ENCODE measurements at places on chromosomes 11 and 22.

GRCh38 chr22:43515902-43516301, 104.1 kb downstream of the MPPED1 start:
- no peak for DNase-seq

DNA sequence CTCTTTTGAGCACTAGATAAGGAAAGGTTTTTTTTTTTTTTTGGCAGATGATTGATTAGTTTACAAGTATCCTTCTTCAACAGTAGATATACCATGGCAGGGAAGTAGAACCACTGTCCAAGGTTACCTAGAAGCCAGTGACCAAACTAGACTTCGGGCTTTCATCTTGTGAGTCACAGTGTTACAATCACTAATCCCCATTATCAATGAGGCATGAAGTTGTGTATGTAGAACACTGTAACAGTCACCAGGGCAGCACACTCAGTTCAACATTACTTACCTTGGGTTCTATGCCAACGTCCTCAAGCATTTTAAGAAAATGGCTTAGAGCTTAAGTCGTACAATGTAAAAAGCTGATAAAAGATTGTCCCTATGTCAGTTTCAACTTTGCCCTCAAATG, 430.9 kb downstream of the ETS1 start:
- DNase-seq, result no peak

DNA sequence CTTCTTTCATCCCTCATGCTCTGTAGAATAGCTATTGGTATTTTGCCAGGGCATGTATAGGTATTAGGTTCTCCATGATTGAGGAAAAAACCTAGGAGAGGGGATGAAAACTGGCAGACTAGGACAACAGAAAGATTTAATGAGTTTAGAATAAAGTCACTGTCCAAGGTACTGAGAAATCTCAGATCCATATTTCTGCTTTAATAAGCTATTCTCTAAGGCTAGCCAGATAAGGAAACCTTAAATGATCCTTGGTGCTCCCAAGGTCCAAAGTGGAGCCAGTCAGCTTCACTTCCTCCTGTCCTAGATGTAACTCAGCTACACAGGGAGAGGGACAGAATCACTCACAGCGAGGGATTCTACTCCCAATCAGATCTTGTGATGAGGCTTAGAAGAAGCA, 13.7 kb upstream of the CSNK2A3 start:
- no peak for DNase-seq

DNA sequence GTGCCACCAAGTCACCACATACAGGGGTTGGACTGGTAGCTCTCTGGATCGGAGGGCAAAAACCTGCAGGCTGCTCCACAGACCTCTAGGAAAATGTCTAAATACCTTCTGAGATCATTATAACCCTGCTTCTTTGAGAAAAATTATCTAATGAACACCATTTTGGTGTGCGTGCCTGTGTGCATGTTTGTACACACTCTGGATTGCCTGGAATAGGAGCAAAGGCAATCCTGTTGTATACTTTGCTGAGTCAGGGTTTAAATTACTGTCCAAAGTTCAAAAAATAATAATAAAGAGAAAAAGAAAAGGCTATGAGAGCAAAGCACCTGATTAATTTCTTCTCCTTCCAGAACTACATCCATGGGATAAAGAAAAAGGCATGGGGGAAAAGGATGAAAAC, 11.0 kb downstream of the JAML start:
- no peak for DNase-seq

GRCh38 chr11:111512296-111513239, at the start of gene BTG4:
Gene BTG4 (minus strand): TSS chr11:111512386. CDS start chr11:111498776, 13,610 bp downstream.
- DNase-seq, result no peak

DNA sequence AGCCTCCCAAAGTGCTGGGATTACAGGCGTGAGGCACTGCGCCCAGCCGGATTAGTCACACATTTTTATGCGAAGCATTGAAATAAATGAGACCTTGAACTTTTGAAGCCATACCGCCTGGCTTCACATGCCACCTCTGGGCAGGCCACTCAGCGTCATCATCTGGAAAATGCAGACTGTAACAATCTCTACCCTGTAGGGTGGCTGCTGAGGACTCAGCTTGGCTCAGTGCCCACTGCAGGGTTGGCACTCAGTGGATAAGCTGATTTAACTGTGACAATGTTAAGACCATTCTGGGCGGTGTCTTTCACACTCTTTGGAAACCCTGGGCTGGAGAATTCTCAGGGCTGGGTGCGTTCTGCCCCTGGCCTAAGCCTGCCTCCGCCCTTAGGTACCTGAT, 8.5 kb downstream of the SH3BP1 start:
- DNase-seq, result no peak

GRCh38 chr11:31445621-31446020, 63.8 kb downstream of the IMMP1L start:
- DNase-seq, result no peak

- DNase-seq, result no peak
These were observed 14.4 kb upstream of the EIF4G2 start for GRCh38 chr11:10823152-10823579.

DNA sequence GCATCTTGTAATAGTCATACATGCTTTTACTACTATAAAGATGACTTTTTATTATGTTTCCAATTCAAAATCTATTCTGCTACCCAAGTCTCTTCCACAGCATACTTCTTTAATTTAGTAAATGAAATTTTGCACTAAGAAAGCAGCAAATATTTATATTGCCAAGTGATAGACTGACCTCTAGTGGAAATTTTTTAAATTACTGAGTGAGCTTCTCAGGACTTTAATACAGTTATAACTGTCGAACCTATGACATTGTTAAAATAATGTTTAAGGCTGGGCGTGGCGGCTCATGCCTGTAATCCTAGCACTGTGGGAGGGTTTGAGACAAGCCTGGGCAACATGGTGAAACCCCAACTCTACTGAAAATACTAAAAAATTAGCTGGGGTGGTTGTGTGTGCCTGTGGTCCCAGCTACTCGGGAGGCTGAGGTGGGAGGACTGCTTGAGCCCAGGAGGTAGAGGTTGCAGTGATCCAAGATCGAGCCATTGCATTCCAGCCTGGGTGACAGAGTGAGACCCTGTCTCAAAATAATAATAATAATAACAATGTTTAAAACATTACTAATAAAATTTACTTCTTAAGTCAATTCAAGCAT, 27.3 kb downstream of the STK33 start:
- DNase-seq, result no peak

DNA sequence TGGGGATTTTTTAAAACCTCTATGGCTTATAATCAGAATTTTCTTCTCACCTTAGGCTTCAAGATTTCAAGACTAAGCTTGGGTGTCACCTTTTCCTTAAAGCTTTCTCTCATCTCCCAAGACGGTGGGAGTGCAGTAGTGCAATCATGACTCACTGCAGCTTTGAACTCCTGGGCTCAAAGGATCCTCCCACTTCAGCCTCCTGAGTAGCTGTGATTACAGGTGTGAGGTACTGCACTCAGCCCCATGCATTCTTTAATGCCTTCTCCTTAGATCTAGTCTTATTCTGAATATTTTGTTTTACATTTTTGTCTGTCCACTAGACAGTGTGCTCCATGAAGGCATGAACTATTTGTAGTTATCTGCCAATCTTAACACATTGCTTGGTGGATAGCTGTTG, 55.7 kb upstream of the FAT3 start:
- DNase-seq, result no peak

DNA sequence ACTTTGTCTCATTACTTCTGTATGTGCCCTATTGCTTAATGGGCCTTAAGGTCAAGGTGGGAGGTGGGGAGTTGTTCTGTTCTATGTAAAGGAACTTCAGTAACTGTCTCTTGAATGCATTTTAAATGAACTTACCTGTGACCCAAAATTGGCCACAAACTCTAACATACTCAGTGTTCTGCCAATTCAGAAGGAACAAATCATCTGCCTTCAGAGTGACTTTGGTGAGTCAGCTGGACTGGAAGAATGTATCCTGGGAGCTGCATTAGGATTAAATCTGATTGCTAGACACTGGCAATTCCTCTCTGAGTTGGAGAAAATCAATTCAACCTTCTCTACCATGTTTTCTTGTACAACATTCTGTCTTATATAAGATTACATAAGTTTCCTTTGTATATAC, 1104.8 kb downstream of the DLG2 start:
- no peak for DNase-seq

DNA sequence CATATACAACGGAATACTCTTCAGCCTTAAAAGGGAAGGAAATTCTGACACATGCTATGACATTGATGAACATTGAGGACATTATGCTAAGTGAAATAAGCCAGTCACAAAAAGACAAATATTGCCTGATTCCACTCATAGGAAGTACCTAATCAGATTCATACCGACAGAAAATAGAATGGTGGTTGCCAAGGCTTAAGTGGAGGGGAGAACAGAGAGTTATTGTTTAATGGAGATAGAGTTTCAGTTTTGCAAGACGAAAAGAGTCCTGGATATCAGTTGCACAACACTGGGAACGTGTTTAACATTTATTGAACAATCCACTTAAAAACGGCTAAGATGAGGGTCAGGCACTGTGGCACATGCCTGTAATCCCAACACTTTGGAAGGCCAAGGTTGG, 45.6 kb upstream of the HIPK3 start:
- DNase-seq, result no peak

DNA sequence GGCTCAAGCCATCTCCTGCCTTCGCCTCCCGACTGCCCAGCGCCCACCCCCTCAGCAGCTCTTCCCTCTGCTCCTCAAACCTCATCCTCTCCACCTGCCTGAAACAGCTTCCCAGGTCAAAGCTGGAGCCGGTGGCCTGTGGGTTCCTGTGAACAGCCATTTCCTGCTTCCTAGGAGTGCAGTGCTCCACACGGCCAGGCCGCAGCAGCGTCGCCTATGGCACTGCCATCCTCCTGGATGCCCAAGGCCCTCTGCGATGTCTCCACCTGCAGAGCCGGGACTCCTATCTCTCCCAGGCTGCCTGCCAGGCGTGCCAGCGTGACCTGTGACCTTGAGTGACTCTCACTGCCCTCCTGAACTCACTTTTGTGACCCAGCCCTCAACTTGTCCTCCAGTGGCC, 24.6 kb downstream of the PPM1F start:
- no peak for DNase-seq

DNA sequence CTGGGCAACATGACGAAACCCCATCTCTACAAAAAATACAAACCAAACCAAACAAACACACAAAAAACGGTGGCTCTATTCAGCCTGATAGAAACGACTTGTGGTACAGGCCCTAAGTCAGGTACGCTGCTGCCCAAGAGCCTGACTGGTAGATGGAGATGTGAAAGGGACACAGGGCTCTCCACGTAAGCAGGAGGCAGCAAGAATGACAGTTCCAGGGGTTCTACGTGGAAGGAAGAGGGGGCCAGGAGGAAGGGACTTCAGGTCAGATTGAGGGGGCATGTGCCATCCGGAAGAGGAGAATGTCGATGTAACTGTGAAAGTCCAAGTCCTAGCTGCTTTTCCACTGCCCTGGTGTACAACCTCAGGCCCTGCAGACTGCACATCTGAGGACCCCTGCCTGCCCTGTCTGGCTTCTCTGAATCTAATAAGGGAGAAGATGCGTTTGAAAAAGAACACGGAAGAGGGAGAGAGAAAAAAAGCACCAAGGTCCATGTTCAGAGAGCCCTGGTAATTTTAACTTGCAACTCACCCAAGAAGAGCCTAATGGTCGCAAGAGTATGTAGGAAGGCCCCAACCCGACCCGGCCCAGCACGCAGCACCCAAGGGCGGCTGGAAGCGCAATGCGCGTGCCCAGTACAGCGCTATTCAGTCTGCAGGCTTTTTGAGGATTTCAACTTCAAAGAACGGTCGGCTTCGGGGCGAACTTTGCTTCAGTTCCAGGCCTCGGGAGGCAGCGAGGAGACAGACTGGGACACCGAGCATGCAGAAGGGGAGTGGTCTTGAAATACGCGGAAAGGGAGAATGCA, 909 bp upstream of the ZNRD2 start:
- no peak for DNase-seq

- no peak for DNase-seq
These were observed 94.1 kb upstream of the AMOTL1 start for GRCh38 chr11:94673951-94674491.

DNA sequence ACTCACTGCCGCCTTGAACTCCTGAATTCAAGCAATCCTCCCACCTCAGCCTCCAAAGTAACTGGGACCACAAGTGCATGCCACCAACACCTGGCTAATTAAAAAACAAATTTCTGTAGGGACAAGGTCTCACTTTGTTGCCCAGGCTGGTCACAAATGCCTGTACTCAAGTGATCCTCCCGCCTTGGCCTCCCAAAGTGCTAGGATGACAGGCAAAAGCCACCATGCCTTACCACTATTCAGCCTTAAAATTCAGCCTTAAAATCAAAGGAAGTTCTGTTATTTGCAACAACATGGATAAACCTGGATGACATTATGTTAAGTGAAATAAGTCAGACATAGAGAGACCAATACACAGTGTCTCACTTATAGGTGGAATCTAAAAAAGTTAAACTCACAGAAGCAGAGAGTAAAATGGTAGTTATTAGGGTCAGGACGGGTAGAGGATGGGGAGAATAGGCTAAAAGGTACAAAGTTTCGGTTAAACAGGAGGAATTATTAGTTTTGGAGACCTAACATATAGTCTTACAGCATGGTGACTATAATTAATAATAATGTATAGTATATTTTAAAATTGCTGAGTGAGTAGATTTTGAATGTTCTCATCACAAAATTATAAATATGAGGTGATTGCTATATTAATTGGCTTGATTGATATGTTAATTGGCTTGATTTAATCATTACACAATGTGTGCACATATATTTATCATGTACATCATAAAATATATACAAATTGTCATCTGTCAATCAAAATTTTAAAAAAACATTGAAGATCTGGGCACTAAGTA, 6.2 kb upstream of the ZNF280A start:
- no peak for DNase-seq

- DNase-seq, result no peak
These were observed 5.8 kb downstream of the SELENOO start for GRCh38 chr22:50206599-50206998.

All from stimulated activated CD4-positive, alpha-beta T cell treated with anti-CD3 and anti-CD28 coated beads, Interleukin-15, amount 100 ng/mL, for 48 hours (primary cell).